Esophagus mucosa (tissue), 1 donor: ENCODE measurements at places on chromosomes 4 and X. TPM values are rescaled to one million over a fixed set of nuclear protein-coding genes. Genes with fewer than 3 reads are reported as not detected.

Gene ARAP2
- total RNA-seq: 28.5 TPM

Gene ZCCHC18
- not detected for total RNA-seq

Gene DCHS2
- total RNA-seq: 0.48 TPM

Gene LRRC66
- total RNA-seq: 0.12 TPM

Gene RHOXF2
- not detected for total RNA-seq

Gene IQSEC2
- 10.6 TPM for total RNA-seq

Gene MAGEA6
- total RNA-seq: not detected

Gene SLC30A9
- 42.2 TPM for total RNA-seq

Gene ACTRT1
- not detected for total RNA-seq

Gene HMGN5
- 3.7 TPM for total RNA-seq

Gene ETNPPL
- total RNA-seq: not detected

Gene GPR82
- total RNA-seq: 0.12 TPM

Gene CHRNA9
- not detected for total RNA-seq

Gene CFP
- total RNA-seq: 0.48 TPM

Gene DACH2
- not detected for total RNA-seq

Gene SOWAHD
- not detected for total RNA-seq

Gene ADH4
- 0.40 TPM for total RNA-seq

Gene ZNF141
- total RNA-seq: 7.8 TPM

Gene S100P
- 1,144 TPM for total RNA-seq

Gene ERVMER34-1
- total RNA-seq: 5.1 TPM

Gene AMOT
- 3.3 TPM for total RNA-seq

Gene TMEM154
- total RNA-seq: 120 TPM

Gene FAAH2
- total RNA-seq: 4.8 TPM

Gene USP17L11
- not detected for total RNA-seq

Gene MID1
- total RNA-seq: 18.3 TPM

Gene CYTL1
- total RNA-seq: 0.88 TPM

Gene FABP2
- not detected for total RNA-seq

Gene VCX2
- total RNA-seq: not detected

Gene SPANXD
- total RNA-seq: not detected

Gene GPM6B
- total RNA-seq: 3.6 TPM

Gene CTAG2
- not detected for total RNA-seq
